ENCODE measurements at places on chromosomes 12 and 14. TPM values are rescaled to one million over a fixed set of nuclear protein-coding genes. Genes with fewer than 3 reads are reported as not detected.

Gene OR4E2
- not detected for total RNA-seq

- no peak for DNase-seq
Observed at GRCh38 chr12:117484901-117485300, 123.5 kb upstream of the NOS1 start.

DNA sequence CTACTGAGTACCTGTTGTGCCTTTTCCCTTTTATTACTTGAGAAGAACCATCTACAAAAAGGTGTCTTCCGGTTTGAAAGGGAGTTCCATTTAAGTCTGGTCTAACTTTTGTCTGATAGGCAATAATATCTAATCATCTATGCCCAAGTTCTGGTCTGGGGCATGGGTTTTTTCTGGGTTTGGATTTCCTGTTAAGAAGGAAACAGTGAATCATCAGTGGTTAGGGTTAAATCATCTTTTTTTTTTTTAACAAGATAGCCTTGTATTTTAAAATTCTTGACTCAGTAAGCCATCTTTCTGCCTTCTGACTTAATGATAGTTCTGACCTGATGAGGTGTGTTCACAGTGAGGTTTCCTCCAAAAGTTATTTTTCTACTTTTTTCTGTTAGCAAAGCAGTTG, 29.3 kb upstream of the CPNE8 start:
- no peak for DNase-seq

DNA sequence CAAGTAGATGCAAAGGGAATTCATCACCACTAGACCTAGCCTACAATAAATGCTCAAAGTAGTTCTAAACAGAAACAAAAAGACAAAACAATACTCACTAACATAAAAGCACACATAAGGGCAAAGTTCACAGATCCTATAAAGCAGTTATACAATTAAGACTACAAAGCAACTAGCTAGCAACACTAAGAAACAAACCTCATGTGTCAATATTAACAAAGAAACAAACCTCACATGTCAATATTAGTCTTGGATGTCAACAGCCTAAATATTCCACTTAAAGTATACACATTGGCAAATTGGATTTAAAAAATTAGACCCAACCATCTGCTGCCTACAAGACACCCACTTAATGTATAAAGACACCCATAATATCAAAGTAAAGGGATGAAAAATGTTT, 152.7 kb downstream of the KCNK10 start:
- DNase-seq: no peak
